ENCODE measurements at places on chromosomes 13 and 19.

GRCh38 chr19:6887316-6887715 lies at the start of gene ADGRE1:
ADGRE1 (plus strand) TSS chr19:6887579; CDS start chr19:6887609, 30 bp downstream.
- DNase-seq: no peak

GRCh38 chr13:99736541-99736940 lies 235.0 kb downstream of the ZIC5 start:
- DNase-seq: no peak

DNA sequence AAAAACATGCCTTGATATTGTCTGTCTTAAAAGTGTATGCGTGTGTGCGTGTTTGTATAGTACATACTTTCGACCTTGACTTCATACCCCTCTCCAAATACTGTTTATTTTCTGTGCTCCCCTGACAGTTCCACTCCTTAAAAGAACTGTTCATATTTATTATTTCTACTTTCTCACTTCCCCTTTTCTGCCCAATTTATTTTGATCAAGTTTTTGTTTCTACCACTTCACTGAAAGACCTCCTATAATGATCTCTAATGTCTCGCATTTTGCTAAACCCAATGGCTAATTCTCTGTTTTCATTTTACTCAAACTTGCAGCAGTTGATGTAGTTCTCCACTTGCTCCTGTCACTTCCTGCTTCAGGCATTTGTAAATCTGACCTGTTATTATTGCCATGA lies 426.1 kb upstream of the KLF12 start:
- DNase-seq: no peak

- no peak for DNase-seq
These were observed 340.8 kb downstream of the KLF5 start for GRCh38 chr13:73399347-73400216.

DNA sequence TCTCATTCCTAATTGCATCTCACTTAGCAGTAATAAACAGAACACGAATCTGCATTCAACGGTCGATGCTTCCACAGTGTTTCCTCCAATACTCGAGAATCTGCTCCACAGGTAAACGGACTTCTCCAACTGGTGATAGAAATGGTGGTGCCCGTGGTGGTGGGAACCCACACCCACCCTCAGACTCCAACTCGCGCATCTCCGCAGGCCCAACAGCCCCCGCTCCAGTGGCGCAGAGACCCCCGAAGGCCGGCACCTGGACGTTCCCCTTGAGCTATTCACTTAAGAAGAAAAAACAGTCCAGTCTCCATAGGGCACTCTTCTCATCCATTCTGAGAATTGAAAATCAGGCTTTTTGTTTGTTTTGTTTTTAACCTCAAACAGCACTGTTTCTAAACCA lies 13.8 kb upstream of the RASA3 start:
- no peak for DNase-seq

DNA sequence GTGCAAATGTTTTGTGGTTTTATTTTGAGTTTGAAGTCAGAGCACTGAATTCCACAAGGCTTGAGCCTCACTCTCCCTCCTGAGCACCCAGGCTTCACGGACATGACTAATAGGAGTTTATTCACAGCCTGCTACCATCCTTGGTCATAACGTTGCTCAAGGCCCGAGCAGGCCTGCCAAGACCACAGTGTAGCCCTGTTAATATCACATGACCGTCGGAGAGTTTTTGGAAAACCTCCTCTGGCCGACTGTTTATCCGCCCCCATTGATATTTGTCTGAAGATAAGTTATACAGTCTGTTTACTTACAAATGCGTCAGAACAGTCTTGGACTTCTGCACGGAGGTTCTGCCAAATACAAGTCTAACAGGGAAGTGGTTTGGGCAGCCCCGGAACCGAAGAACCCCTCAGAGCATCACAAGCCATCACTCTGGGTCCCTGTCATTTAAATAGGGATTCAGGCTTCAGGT lies 89.9 kb downstream of the COL4A2 start:
- DNase-seq: no peak

- DNase-seq: no peak
These were observed 112.5 kb downstream of the DACH1 start for GRCh38 chr13:71754407-71754974.

DNA sequence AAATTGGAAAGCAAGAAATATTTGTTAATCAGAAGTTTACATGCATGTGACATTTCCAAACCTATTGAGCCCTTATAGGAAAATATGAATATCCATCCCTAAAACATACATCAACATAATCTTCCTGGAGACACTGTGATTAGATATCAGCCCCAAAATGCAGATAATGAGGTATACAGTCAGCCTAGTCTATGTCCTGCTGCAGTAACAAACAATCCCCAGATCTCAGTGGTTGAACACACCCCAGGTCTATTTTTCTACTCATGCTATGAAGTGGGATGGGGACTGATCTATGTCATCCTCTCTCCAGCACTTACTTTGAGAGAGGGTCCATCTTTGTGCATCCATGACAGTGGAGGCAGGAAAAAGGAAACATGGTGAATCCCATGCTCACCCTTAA lies 31.2 kb downstream of the CACNA1A start:
- DNase-seq: no peak

DNA sequence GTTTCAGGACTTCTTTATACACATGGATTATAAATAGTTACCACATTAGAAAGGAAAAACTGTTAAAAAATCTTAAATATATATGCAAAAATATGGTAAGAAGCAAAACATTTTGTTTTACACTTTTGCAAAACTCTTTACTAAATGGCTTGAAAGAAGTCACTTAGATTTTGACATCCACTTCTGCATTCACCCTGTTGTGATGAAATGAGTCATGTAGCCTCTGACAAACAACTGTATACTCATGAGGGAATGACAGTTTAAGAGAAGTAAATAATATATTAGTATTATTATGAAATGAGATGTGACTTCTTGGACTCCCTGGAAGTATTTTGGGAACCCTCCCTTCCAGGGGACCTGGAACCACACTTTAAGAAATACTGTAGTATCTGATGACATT lies 275.6 kb downstream of the DACH1 start:
- DNase-seq: no peak

DNA sequence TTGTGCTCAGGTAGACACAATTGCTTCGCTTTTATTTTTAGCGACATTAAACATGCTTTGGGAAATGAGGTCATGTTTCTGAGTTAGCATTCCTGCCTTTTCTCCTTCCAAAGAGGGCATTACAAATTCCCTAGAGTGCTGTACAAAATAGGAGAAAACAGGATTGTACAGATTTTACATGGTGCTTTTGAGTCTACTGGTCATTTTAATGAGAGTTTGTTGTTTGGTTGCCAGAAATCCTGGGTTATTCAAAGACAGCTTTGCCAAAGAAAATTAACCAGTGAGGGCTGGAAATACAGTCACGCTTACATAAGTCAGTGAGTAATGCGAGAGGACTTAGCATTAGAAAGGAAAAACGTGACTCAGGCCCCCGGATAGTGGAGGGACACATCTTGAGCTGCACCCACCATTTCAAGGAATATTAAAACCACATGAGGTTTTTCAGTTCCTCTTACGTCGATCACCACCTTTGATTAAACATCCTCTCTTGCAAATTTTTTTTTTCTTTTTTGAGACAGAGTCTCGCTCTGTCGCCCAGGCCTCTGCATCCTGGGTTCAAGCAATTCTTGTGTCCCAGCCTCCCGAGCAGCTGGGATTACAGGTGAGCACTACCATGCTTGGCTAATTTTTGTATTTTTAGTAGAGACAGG lies 55.4 kb downstream of the SACS start:
- DNase-seq: peak; percentile 18

DNA sequence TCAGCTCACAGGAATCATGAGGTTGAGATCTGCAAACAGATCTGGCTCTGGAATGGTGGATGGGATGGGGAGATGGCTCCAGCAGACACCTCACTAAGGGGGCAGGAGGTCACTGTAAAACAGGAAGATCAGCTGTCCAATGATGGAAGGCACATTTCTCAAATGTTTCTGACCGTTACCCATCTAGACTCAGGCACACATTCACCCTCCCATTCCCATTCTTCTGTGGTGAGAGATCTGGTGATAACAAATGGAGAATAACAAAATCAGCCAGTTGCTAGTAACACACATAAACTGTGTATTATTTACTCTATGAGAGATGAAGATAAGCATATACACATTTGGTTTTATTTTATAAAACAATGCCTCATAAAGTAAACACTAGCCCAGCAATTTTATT lies 235.9 kb downstream of the TSHZ3 start:
- DNase-seq: no peak

- no peak for DNase-seq
These were observed 637.0 kb upstream of the SLC10A2 start for GRCh38 chr13:103703246-103703645.

GRCh38 chr19:53157626-53158025 lies 1.2 kb downstream of the ZNF347 start:
- DNase-seq: no peak

- DNase-seq: no peak
These were observed 288.5 kb downstream of the NALCN start for GRCh38 chr13:101127741-101128353.

GRCh38 chr19:46426506-46427162 lies 2.1 kb downstream of the PNMA8C start:
- DNase-seq: no peak

- DNase-seq: no peak
These were observed 3.6 kb upstream of the FAM187B start for GRCh38 chr19:35231956-35232645.

DNA sequence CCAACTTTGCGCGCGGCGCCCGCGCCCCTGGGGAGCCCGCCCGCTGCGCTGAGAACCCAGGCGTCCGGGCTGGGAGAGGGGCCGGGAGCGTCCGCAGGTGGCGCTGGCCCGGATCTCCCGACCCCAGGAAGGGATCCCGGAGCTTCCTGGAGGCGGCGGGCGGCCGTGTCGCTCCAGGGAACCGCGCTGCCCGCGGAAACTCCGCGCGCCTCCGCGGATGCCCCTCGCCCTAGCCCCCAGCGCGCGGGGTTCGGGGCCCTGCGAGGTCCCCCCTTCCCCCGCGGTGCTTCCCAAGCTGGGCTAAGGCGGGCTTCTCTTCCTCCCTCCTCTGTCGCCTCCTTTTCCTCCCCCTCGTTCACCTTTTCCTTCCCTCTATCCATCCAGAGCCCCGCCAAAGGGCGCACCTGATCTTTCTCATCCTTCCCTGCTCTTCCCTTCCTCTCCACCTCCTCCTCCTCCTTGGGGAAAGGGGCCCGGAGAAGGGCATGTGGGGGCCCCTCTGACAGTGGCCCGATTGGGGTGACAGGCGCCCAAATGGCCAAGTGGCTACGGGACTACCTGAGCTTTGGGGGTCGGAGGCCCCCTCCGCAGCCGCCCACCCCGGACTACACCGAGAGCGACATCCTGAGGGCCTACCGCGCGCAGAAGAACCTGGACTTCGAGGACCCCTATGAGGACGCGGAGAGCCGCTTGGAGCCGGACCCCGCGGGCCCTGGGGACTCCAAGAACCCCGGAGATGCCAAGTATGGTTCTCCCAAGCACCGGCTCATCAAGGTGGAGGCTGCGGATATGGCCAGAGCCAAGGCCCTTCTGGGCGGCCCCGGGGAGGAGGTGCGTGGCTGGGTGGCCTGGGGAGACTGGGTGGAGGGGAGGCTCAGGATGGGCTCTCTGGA lies 710 bp downstream of the SHD start:
- DNase-seq: no peak

DNA sequence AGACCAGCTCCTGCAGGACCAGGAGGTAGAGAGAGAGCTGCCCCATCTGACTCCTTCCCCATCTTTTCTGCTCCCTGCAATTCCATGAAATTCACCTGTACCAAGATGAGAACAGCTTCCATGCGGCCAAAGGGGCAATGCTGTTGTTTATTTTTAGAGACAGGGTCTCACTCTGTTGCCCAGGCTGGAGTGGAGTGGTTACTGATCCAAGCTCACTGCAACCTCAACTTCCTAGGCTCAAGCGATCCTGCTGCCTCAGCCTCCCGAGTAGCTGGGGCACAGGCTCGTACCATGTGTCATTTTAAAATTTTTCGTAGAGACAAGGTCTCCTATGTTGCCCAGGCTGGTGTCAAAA lies 3.6 kb upstream of the PLIN4 start:
- no peak for DNase-seq

DNA sequence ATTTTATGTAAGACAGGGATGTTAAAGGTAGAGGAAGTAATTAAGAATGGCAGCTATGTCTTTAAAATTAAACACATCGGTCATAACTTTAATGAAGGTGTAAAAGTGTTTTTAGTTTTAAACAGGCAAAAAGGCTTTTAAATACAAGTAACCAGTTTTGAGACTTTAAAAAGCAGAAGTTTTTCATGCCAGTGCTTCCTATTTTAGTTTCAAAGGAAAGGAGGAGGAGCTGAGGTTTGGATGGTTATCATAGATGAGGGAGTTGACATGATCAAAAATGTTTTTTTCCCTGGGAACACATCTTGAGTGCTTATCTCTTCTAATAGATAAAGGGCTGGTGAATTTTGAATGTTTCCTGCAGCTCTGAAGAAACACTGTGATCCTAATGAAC lies 42.9 kb downstream of the LRCH1 start:
- no peak for DNase-seq

DNA sequence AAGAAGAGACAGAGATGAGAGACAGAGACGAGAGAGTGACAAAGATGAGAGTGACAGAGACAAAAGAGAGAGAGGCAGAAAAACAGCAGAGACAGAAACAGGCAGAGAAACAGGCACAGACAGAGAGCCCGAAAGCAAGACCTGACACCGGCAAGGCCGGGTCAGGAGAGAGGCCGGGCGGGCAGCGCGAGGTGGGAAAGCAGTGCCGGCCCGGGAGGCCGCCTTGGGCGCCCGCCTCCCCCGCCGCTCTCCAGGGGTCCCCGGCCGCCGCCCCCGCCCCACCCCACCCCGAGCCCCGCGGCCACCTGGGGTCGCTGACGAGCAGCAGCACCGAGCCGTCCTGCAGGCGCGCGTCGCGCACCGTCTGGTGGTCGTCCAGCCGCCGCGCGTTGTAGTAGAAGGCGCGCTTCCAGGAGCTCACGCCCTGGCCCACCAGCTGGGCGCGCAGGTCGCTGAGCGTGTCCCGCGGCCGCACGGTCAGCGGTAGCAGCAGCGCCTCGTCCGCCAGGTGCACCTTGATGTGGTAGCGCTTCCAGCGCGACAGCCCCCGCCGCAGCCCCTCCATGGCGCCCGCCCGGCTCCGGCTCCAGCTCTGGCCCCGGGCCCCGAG lies at the start of gene TINCR:
TINCR (minus strand) TSS at position 594 of the 610 bp plus-strand sequence.
- DNase-seq: no peak

DNA sequence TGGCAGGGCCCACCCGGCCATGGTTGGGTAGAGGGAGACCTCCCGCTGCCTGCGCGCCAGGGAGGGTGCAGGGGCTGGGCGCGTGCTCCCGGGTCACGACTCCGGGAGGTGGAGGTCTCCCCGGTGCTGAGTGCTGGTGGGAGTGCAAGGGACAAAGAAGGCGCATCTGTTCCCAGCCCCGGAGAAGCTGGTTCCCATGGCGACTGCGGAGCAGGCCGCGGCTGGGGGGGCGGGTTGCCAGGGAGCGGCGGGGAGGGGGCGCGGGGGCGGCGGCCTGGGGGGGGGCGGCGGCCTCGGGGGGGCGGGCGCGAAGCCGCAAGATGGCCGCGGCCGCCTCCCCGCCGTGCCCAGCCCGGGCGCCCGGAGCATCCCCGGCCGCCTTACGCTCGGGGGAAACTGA lies 1.2 kb downstream of the CBARP start:
- DNase-seq: no peak

GRCh38 chr19:44951179-44952159 lies 3.7 kb upstream of the CLPTM1 start:
- peak; percentile 25 for DNase-seq

Data from activated CD8-positive, alpha-beta memory T cell treated with anti-CD3 and anti-CD28 coated beads for 4 hours (primary cell).